ENCODE measurements at places on chromosomes 3 and 15.
A peak's percentile ranks its signal among the peaks of the same experiment; 100 is the strongest.

- no peak for DNase-seq
Measured at GRCh38 chr15:64864068-64864467, 22.4 kb downstream of the PLEKHO2 start.

- DNase-seq = no peak
Measured at GRCh38 chr3:86451749-86452148, 539.2 kb downstream of the VGLL3 start.

- no peak for DNase-seq
Measured at GRCh38 chr3:37574177-37574943, 287.3 kb upstream of the CTDSPL start.

- DNase-seq = no peak
Measured at GRCh38 chr3:184811663-184811998, 335 bp upstream of the VPS8 start.

GRCh38 chr15:79601405-79602086 is 169.4 kb downstream of the MINAR1 start:
- no peak for DNase-seq

DNA sequence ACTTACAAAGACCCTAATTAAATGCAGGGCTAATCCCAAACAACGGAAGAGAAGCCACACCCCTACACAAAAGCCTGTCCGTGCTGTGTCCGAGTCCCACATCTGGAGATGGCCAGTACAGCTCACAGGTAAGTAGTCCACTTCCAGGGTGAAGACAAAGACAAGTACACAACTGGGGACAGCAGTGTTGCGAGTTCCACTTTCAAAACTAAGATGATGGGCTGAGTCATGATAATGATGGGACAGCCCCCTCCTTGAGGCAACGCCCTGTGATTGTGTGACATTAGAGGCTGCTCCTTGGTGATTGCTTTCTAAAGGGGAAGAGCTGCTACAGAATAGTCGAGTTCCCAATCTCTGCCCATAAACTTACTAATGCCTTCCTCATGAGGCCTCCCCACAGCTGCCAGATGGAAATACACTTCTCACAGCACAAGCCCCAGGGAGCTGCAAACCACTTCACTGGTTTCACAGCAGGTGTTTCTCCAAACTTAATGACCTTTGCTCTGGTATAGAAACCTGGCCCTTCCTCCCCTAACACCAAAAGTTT is 27.6 kb downstream of the RFT1 start:
- DNase-seq = no peak

DNA sequence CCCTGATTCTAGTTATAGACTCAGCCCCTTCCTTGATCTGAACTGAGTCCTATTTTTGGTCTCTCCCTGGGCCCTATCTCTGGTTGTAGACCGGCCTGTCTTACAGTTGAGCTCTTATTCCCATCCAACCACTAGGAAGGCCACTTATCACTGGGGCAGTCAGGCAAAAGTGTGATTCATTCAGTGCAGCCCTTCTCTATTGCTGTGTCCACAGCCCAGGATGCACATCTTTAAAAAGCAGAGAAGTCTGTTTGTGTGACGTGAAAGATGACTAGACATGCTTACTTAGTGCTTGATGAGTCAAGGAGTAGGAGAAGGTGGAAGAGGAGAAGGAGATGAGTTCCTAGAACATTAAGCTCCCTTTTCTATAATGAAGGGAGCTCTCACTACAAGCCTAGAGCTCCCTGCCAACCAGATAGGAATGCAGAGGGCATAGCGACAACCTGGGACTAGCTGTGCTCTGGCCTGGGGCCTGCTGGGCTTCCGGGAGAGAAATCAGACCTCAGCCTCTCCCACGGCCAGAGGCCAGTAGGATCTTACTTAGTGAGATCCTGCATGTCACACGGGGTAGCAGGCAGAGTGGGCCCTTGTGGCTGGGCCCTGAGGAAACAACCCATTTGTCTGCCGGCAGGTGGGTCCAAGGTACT is 25.7 kb downstream of the INSYN1 start:
- DNase-seq = no peak

- DNase-seq = no peak
Measured at GRCh38 chr3:12898290-12898964, 57.1 kb upstream of the RPL32 start.

GRCh38 chr15:77094397-77095030 is 23.6 kb upstream of the TSPAN3 start:
- no peak for DNase-seq

DNA sequence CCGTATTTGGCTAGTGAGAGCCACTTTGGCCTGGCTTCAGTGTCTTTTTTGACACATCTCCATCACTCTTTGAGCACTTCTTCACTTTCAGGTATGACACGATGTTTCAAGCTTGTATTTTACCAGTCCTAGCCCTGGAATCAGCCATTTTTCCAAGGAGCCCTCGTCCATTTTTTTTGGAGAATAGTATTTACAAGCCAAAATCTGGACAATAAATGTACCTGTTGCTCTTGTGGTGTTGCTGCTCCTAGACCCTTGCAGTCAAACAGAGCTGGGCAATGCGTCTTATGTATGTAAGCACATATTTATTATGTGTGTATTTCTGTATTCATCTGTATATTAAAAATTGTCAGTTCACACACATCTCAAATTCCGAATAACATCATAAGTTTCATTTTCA is 231.2 kb downstream of the THSD4 start:
- DNase-seq = no peak

DNA sequence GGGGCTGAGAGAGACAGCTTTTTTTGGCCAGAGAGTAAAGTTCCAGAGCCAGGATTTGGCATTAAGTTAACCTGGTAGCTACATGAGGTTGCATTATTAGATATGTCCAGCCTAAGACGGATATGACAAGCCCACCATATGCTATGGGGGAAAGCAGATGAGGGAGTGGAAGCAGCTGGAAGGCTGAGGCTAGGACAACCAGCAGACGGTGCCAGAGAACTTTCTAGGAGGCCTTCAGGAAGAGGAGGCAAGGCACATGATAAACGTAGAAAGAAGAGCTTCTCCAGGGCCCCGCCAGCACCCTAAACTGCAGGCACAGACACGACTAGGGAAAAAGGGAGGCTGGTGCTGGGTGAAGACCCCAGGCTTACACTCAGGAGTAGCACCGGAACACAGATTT is 87.0 kb downstream of the CTNNB1 start:
- no peak for DNase-seq

- no peak for DNase-seq
Measured at GRCh38 chr15:25775317-25775912, 87.7 kb downstream of the ATP10A start.

GRCh38 chr3:30894521-30895251 is at the start of gene GADL1:
GADL1 (minus strand) TSS chr3:30894661; CDS start chr3:30894614, 47 bp downstream.
- no peak for DNase-seq

GRCh38 chr3:156915372-156915771 is 89.2 kb downstream of the LEKR1 start:
- no peak for DNase-seq

DNA sequence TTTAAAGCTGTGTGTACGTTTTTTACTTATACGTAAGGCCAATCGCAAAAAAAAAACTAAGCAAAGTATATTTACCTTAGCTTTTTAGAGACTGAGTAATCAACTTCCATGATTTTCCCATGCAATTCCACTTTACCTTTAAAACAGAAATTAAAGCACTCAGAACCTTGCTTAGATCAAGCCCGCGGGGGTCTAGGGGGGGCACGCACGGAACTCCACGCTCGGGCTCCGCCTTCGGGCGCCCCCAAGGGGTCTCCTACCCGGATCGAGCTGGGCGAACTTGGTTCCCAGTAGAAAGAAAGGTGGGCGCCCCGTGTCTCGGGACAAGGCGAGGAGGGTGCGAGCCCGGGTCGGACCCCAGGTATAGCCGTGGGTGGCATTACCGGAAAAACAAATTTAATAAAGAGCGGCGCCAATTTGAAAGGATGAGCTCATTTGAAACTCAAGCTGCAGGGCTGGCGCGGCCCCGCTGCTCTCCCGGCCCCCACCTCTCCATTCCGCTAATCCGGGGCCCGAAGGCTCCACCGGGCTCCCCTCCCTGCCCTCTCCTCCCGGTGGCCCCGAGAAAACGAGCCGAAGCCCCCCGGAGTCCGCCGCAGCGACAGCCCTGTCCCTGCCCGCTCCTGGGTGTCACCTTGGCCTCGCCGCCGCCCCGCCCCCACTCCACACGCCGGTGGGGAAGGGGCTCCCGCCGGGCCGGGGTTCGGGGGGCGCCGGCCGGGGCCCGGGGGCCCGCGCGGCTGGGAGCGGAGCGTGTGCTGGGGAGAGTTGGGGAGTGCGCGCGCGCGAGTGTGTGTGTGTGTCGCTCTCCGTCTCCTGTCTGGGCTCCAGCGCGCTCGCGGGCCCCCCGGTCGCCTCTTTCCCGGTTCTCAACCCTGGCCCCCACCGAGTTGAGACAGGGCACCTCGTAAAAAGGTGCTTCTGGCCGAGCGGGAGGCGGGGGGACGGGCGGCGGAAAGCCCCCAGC is 1.5 kb downstream of the IGF2BP2 start:
- no peak for DNase-seq

- peak; percentile 35 for DNase-seq
Measured at GRCh38 chr3:57100046-57100695, 39.7 kb downstream of the SPATA12 start.

DNA sequence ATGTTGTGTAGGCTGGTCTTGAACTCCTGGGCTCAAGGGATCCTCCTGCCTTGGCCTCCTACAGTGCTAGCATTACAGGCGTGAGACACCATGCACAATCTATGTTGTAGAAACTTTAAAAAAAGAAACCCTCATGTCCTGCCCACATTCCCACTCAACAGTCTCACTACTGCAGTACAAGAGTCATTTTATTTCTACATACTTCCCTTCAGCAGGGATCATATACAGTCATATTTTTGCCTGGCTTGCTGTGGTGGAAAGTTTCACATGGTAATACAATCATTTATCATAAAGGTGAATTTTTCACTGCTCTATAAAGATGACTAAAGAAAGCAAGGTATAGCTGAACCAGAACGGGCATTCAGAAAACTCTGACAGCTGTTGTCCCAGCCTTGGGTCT is 53.8 kb upstream of the PIK3CB start:
- DNase-seq = no peak

DNA sequence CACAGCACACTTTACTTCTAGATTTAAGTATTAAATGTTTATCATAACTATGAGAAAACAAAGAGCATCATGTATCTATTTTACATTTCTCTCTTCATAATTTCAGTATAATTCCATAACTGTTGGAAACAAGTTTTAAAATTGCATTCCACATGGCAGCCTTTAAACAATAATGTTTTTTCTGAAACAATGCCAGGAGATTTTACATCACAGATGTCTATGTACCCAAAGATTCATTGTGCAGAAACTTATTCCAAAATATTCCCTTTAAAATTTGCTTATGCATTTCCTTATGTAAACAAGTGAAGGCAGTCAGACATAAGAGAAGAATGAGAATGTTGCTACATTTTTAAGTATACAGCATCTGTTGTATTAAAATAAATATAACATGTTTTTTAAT is 324.9 kb upstream of the COL8A1 start:
- DNase-seq = no peak

GRCh38 chr15:91741986-91742385 is 111.5 kb upstream of the SLCO3A1 start:
- DNase-seq = no peak

GRCh38 chr3:45043728-45044299 is 17.7 kb downstream of the CLEC3B start:
- no peak for DNase-seq

DNA sequence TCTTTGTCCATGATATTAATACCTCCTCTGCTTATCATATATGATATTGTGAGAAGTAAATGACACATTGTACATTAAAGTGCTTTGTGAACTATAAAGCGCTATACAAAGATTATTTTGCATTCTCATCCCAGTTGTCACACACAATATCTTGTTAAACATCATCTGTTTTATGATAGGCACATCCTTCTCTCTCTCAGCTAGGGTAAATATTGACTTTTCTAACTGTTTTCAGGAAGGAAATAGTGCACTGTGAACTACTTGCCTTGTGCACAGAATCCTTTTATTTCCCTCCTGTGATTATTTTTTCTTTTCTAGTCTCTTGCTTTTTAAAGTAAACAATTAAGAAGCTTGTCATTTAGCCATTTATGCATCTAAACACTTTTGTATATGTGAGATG is 388.2 kb downstream of the LPP start:
- DNase-seq = no peak
